Activated CD4-positive, alpha-beta T cell treated with anti-CD3 and anti-CD28 coated beads for 36 hours (primary cell): ENCODE measurements at places on chromosomes 4 and X.

- no peaks in the 10 kb centered on the region for H3K4me1 ChIP-seq
- DNase-seq, result no peak
- H3K27me3 ChIP-seq, result no peaks in the 10 kb centered on the region
- H3K36me3 ChIP-seq, result no peaks in the 10 kb centered on the region
- H3K4me3 ChIP-seq, result no peak overlapping the region
Observed at GRCh38 chr4:86050496-86050895, 309.4 kb downstream of the MAPK10 start.

GRCh38 chr4:39181520-39181904 is 817 bp upstream of the WDR19 start:
- no peak overlapping the region for H3K4me3 ChIP-seq
- H3K27me3 ChIP-seq, result peaks cover 3% of the 10 kb centered on the region
- no peak for DNase-seq
- H3K4me1 ChIP-seq, result peaks cover 8% of the 10 kb centered on the region
- H3K36me3 ChIP-seq, result no peaks in the 10 kb centered on the region

GRCh38 chr4:87882321-87882720 is 49.6 kb downstream of the MEPE start:
- no peaks in the 10 kb centered on the region for H3K36me3 ChIP-seq
- DNase-seq, result no peak
- peaks cover 17% of the 10 kb centered on the region for H3K27me3 ChIP-seq
- H3K27ac ChIP-seq, result no peak overlapping the region

DNA sequence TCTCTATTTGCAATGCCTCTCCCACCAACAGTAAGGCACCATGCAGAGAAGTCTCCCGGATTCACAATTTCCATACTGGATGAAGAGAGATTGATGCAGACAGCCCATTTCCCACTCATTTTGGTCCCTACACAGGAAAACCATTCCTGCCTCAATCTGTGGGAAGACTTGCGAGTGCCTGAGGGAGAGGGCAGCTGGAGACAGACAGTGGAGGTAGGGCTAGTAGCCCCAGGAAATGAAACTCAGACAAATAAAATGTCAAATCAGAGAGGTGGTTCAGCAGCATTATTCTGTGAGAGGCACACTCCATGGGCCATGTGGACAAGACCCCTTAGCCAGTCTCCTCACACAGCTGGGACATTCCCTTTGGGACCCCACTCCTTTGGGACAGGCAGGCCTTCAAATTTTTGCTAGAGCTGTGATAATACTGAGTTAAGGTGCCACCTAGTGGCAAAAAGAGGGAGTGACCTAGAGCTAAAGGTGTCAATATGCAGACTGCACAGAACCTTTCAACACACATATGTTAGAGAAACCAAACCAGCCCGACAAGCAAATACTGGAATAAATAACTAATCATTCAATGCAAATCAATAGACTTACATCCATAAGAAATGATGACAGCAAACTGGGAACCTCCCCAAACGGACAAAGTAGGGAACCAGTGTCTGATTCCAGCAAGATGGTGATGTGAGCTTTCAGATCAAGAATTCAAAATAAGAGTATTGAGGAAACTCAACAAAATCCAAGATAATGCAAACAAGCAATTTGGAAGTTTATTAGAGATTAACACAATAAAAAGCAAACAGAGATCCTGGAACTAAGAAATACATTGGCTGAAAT is 1865.3 kb upstream of the AGA start:
- H3K27ac ChIP-seq, result no peak overlapping the region
- H3K4me1 ChIP-seq, result no peaks in the 10 kb centered on the region
- DNase-seq, result peak; percentile 32
- no peaks in the 10 kb centered on the region for H3K27me3 ChIP-seq
